ENCODE measurements at places on chromosomes 16 and 17.
A peak's percentile ranks its signal among the peaks of the same experiment; 100 is the strongest.

DNA sequence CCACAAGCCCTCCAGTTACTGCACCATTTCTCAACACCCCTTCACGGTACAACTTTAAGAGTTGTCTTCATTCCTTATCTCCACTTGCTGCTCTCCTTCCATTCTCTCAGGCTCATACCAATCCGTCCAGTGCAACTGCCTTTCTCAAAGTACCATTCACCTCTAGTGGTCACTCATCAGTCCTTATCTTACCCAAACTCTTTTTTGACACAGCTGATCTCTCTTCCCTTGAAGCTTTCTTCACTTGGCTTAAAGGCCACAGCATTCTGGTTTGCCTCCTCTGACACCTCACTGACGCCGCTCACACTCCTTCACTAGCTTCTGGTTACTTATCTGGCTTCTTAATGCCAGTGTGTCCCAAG, 24.9 kb downstream of the UBE2G1 start:
- no peak for DNase-seq

DNA sequence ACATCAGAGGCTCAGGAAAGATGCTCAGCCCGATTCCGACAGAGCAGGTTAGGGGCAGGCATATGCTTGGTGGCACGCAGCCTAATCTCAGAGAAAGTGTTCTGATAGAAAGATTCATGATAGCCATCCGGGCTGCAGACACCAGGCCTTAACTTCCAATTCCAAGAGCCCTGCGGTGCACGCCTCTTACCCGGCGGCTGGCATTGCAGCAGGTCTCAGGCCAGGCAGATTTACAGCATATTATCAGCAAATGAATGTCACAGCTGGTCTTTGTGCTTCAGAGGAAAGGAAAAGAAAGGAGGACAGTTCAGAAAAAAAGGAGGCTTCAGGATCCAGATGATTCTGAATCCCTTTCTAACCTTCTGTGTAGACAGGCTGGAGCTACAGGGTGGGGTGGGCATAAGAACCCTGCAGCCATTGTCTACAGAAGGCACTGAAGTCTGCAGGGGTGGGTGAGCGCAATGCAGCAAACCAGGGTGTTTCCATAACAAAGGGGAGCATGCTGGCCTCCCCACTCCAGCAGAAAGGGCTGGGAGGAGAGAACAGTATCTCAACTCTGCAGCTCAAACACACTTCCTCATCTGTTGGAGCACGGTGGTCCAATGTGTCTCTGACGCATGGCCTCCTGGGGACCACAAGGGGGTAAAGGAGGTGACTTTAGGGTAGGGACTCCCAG, 277.4 kb upstream of the XYLT1 start:
- DNase-seq = no peak

DNA sequence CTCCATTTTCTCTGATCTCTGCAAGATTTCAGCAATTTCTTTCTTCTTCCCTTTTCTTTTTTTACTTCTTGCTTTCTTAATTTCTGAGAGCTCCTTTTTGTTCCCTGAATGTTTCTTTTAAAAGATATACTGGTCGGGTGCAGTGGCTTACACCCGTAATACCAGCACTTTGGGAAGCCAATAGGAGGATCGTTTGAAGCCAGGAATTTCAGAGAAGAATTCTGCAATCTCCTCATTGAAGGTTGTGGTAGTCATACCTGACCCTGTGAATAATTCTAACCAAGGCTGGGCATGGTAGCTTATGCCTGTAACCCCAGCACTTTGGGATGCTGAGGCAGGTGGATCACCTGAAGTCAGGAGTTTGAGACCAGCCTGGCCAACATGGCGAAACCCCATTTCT, 15.6 kb upstream of the ABCC1 start:
- no peak for DNase-seq

- no peak for DNase-seq
These were observed 15.8 kb downstream of the GPR179 start for GRCh38 chr17:38327936-38328335.

DNA sequence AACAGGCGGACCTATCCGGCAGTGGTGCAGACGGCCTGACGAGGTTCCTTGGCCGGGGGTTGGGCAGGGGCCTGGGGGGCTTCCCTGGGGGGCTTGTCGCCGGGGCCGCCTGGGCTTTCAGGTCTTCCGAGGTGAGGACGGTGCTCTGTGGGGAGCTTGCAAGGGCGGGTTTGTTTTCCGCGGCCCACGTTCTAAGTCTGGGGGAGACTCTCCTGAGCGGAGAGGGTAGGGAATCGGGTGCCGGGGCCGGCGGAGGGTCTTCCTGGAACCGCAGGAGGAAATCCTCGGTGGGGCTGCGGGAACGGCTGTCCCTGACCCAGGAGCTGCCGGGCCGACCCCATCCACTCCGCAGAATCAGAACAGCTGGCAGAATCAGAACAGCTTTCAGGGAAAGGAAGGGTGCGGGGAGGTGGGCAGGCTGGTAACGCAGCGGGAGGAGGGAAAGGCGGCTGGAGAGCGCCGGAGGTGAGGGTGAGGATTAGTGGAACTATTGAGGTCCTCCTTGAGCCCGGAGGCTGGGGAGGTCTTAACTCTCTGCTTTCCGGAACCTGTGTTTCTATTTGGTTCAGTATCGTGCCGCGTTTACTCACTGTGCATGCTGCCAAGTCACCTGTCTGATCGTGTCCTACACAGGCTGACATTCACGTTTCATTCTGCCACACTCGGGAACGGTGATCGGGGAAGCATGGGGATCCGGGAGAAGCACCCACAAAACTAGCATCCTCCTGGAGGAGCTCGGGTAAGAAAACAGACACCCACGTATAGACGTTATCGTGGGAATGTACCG, 28.9 kb downstream of the CPSF4L start:
- peak; percentile 23 for DNase-seq

- no peak for DNase-seq
These were observed 1.2 kb downstream of the HAGH start for GRCh38 chr16:1825381-1825863.

GRCh38 chr17:36705874-36706731, 104.7 kb downstream of the MRM1 start:
- DNase-seq = peak; percentile 26

- no peak for DNase-seq
These were observed 9.2 kb upstream of the KANSL1 start for GRCh38 chr17:46202424-46202823.

- DNase-seq = no peak
These were observed 20.4 kb downstream of the OTOA start for GRCh38 chr16:21684199-21684598.

GRCh38 chr16:23950291-23950894, 114.6 kb downstream of the PRKCB start:
- no peak for DNase-seq

DNA sequence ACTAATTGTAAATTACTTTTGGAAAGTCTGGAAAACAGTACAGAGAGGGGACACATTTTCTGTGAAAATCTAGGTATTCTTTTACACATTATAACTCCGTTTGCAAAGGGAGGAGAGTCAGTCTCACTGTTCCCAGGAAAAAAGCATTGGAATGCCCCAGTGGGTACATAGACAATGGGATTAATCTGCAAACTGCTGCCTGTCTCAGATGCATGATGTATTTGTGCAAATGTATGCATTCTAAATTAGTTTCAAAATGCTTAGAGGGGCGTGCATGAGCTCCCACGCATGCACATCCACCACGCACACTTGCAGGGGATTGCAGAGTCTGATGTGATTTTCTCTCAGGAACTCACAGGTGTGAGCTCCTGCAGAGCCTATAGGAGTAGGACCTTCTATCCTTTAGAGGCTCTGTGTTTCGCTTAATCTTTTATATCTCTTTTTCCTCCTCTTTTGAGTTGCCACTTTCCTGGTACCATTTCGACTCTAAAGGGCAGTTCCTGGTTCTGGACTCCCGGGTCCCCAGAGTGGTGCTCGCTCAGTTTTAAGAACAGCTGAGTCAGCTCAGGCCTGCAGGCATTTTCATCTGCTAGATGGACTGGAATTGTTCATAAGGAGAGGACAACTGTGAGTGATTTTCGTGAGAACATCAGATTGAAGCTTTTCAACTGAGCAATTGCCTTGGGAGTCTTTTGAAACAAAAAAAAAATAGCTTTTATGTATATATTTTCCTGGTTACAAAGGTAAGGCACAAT, 1.1 kb downstream of the BCO1 start:
- DNase-seq = no peak
